ENCODE measurements at places on chromosomes 5 and 9.

- no peak for DNase-seq
Measured at GRCh38 chr9:132531710-132532570, 50.5 kb upstream of the BARHL1 start.

DNA sequence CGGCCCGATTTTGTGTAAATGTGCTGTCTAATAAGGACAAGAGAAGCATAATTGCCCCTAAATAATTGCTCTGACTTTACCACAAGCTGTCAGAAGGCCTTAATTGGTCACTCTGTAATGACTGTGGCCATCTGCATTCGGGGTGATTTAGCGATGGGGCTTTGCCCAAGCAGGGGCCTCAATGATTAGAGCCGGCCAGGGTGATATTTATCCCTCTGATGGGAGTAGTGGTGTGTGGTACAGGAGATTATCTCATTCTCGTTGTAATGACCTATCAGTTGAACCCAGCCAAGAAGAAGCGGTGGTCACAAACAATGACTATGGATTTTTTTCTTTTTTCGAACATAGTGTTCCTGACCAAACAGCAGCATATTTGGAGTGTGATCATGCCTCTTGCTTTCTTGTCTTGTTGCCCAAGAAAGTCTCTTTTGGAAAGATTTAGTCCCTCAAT, 72.0 kb upstream of the SAP30L start:
- DNase-seq, result no peak

- no peak for DNase-seq
Measured at GRCh38 chr5:36624277-36624676, 17.9 kb downstream of the SLC1A3 start.

GRCh38 chr9:94929369-94929756, 202.9 kb downstream of the AOPEP start:
- no peak for DNase-seq

DNA sequence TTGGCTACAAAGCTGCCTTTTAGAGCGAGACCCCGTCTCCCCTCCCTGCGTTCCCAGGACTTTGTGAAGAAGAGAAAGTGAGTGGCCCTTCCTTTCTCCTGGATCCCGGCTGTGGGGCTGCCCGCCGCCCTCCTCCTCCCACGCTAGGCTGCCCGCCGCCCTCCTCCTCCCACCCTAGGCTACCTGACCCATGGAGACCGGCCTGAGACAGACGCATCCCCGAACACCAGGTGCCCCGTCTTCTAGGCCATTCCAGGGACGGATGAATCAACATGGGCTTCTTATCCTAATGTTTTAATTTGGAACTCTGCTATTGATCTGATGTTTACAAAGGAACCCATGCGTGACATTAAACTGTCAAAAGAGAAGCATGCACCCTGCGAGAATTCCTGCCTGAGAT, 117.3 kb upstream of the LPCAT1 start:
- no peak for DNase-seq
